Activated CD4-positive, alpha-beta T cell treated with anti-CD3 and anti-CD28 coated beads, Interleukin-2, Interleukin-4, amounts not matched to agents 100 ng/mL and 50 ng/mL, durations not matched to agents 16 hours and 8 hours (primary cell): ENCODE measurements at places on chromosomes 12 and 14.

DNA sequence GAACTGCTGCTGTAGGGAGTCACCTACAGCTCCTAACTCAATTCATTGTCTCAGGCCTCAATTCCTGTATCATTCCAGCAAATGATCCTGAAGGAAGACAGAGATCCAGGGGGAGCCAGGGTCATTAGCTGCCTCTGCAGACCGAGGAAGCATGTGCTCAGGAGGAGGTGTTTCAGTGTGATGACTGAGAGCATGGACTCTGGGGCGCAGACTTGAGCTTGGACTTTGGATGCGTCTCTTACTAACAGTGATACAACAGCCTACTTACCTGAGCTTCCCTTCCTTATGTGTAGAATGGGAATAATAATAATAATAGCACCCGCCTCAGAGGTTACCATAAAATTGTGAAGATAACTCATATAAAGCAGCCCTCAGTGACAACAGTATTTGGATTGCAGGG lies 92.0 kb upstream of the USP44 start:
- no peak for DNase-seq

DNA sequence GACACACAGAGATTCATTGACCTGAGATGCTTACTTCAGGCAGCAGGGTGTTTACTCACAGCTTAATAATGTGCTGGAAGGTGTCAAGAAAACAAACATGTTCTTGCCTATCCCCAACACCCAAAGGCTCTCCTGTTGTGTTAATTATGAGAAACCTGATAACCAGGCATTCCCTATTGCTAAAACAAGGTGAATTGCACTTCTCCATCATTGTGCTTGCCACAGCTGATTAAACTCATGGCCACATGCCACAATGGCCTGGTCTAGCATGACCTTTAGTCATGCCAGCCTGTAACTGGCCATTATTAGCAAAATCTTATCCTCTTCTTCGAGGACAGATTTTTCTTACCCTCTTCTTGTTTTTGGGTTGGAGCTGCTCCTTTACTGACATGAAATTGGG lies 21.4 kb downstream of the SMOC1 start:
- no peak for DNase-seq

DNA sequence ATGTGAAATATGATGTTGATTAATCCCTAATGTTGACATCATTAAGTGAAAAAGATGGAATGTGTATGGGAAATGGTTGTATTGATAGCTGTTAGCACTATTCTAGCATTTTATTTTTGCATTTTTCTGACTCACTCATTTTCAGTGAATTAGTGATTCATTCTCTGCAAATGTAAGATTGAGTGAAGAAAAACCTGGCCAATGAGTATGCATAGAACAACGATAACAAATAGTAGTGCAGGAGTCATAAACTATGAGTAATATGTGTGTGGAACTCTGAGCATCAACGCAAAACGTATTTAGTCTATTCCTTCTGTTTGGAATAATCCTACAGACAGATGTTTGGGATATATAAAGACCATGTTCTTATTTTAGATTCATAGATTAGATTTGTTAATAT lies 76.3 kb upstream of the RTL1 start:
- no peak for DNase-seq

DNA sequence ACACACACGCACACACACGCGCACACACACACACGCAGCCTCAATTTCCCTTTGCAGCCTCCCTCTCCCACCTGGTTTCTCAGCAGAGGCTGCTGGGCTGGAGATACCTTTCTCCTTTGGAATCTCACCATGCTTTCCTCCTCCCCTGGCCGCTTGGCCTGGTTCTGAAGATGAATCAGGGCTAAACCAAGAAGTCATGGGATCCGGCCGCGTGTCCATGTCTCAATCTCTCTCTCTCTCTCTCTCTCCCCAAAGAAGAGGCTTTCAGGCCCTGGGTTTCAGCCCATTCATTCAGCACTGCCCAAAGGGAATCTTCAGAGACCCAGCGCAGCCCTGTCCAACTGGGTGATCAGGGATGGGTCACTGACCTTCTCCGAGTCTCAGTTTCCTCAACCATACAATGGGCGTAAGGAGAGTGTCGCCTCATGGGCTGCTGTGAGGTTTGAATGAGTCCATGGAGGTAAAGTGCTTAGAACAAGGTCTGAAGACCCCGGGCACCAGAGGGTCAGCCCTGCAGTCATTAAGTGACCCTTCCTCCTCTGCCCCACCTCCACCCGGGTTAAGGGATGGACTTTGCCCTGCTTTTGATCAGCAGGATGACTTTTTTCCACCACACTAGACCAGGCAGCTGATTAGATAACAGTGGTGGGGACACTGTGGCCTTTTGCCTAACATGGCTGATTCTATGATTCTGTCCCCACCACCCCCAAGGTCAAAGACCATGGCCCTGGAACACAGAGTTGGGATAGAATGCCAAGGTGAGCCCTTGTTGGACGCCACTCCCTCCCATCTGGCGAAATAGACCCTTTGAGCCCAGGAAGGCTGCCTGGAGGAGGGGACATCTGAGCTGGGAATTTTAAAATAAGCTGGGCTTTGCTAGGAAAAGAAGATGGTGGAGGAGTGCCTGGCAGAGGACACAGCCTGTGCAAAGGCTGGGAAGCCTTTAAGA lies 42.1 kb downstream of the SCARB1 start:
- DNase-seq = no peak

DNA sequence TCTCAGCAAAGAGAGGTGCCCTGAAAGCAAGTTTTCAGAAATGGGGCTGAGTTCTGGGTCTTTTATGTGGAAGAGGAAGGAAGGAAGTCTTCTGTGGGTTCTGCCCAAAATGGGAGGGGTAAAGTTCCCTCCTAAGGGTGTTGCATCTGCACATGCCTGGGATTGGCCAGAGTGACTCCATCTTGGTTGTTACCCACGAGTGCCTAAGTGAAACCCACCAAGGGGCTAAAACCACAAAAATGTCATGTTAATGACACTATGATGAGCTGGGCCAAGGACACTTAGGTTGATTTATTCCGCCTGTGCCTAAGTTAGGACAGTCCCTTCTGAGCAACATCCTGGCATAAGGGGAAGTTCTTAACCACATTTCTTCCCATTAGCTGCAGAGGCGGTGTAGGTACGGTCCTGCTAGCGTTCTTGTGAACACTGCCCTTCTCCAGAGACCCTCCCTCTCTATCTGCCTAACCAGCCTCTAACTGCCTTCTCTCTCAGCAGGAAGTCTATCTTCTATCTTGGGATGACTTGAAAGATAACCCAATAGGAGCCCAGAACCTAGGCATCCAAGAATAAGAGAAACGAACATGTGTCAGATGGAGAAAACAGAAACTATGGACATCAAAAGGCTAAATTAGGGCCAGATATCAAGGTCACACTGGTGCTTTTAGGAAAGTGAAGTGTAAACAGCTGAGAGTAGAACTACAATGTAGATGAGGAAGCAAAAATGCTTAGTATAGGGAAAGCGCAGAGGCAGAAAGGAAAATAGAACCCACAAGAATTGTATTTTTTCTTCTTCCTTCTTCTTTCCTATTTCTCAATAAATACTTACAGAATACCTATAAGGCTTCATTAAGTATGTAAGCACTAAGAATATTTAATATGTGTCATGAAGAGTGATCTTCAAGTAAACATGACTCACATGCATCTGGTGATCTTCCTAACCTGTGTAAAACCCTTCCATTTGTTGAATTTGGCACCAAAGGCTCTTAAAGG lies 104.2 kb upstream of the AMN1 start:
- DNase-seq = peak; percentile 24

DNA sequence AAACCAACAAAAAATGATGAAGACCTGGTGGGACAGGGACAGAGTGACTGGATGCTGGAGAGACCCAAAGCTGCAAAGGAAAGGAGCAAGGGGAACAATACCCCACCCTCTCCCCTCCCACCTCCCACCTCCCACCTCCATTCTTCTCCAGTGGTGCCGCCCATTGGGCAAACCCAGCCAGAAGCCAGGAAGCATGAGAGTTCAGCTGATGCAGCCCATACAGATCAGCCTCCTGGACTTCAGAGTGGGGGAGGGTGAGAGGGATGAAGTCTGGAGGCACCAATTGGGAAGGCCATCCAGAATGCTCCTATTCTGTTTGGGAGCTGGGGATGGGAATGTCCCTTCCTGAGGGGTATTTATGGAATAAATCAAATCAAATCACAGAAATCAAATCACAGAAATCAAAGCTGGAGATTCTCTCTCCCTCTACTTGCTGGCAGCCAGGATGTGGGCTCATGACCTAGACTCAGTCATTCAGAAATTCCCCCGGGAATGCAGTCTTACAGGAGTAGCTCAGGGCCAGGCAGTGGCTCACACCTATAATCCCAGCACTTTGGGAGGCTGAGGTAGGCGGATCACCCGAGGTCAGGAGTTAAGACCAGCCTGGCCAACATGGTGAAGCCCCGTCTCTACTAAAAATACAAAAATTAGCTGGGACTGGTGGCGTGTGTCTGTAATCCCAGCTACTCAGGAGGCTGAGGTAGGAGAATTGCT lies 31.1 kb downstream of the IRF2BPL start:
- no peak for DNase-seq

DNA sequence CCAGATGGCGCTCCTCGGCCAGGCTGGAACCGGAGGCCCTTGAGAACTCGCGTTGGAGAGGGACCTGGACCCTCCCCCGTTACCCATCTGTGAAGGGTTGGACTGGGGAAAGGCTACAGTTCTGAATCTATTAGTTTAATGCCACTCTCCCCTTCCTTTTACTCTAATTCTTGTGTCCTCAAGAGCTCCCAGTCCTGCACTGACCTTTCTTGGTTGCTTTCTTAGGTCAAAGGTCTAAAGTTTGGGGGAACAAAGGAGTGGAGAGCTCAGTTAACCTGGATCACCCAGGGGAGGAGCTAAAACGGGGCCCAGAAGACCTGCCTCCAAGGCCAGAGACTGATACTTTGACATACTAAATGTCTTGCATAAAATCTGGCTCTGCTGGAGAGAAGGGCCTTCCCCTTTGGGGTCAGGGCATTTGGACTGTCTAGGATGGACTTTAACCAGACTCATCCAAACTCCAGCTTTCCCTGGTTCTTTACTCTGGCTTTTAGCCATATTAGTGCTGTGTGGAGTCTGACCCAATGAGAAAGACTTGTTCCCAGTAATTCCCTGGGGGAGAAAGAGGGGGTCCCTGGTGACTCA lies 923 bp upstream of the MLF2 start:
- DNase-seq = no peak
